Activated CD4-positive, alpha-beta memory T cell treated with anti-CD3 and anti-CD28 coated beads for 36 hours (primary cell): ENCODE measurements at places on chromosomes 2 and 18. TPM values are rescaled to one million over a fixed set of nuclear protein-coding genes. Genes with fewer than 3 reads are reported as not detected.

AKAIN1 gene
- total RNA-seq, result not detected

SERPINB13 gene
- total RNA-seq, result not detected

DNAJC5G gene
- not detected for total RNA-seq

- DNase-seq, result no peak
- H3K4me3 ChIP-seq, result no peak overlapping the region
- no peaks in the 10 kb centered on the region for H3K36me3 ChIP-seq
- H3K27ac ChIP-seq, result no peak overlapping the region
- H3K4me1 ChIP-seq, result no peaks in the 10 kb centered on the region
Measured at GRCh38 chr2:14257801-14258507, 374.6 kb upstream of the LRATD1 start.

DNA sequence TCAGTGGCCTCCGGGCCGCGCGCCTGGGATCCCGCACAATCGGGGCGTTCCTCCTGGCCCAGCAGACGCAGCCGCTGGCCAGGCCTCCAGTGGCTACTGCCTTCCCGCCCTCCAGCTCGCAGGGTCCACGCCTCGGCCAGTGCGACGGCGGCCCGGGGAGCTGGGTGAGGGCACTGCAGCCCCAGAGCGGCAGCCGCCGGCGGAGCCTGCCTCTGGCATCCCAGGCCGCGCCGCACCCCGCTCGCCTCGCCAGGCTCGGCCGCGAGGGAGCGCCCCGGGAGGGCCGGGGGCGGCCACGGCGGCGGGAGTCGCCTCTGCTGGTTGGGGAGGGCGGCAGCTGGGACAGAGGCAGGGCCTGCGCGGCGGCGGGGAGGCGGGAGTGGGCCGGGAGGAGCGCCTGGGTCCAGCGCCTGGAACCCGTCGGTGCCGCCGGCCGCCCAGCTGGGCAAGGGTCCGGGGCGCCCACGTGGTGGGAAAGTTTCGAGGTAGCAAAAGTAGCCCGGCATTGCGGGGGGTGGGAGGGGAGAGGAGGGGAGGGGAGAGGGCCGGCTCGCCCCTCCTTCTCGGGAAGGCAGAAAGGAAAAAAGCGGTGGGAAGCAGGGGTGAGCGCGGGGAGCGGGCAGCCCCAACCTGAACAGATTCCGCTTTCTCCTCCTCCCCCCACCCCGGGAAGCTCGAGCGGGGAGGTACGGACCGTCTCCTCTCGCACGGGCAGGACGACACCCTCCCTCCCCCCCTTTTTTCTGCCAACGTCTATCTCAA lies 1.5 kb upstream of the INHBB start:
- no peak overlapping the region for H3K27ac ChIP-seq
- no peaks in the 10 kb centered on the region for H3K36me3 ChIP-seq
- H3K4me3 ChIP-seq, result no peak overlapping the region
- H3K27me3 ChIP-seq, result peaks cover 54% of the 10 kb centered on the region

DNA sequence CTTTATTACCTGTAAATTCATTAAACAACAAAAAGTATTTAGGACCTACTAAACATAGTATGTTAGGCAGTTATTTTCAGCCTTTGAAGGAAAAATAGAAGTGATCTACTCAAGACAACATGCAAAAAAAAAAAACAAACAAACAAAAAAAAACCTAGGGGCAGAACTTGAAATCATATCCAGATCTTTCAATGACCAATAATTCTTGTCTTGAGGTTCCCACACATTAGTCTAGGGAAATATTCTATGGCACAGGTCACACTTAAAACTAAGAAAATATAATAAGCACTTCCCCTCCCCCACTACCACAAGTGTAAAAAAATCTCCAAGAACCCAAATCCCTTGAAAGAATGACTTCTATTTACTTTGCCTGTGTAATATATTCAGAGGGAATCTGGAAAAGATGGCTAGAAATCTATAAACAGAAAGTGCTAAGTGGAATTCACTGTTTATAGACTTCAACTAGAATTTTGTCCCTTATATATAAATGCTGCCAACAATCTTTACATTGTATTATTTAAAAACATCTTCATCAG lies 3.5 kb downstream of the PELI1 start:
- H3K4me3 ChIP-seq, result peak overlapping the region; percentile 62
- peaks cover 57% of the 10 kb centered on the region for H3K4me1 ChIP-seq
- no peaks in the 10 kb centered on the region for H3K27me3 ChIP-seq
- peak overlapping the region; percentile 65 for H3K27ac ChIP-seq

DNA sequence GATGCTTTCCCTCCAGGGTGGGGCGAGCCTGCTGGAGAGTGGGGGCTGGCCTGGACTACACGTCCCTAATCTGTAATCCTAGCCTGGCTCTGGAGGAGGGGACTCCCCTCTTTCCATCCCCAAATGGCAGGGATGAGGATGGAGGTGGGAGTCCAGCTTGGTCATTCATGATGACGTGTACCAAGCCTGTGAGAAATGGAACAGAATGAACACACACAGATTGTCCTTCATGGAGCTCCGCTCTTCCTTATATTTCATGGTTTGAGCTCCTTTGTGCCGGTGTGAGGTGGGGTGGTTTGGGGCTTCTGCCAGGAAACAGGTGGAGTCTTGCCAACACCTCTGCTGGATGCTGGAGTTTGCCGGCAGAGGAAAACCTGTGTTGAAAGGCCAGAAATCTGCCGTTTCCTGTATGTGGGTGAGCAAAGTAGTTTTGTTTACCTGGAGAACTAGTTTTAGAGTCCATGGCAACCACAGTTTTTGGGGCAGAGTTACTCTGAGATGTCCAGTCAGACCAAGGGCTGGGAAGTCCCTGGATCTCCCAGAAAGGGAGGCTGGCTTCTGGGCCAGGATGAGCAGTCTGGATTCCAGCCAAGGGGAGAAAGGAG lies 417.6 kb upstream of the MEX3C start:
- no peak overlapping the region for H3K27ac ChIP-seq
- no peaks in the 10 kb centered on the region for H3K36me3 ChIP-seq
- DNase-seq, result no peak
- no peak overlapping the region for H3K4me3 ChIP-seq

GRCh38 chr2:237254911-237255578 lies 158.9 kb downstream of the COL6A3 start:
- no peak overlapping the region for H3K27ac ChIP-seq
- H3K4me1 ChIP-seq, result peaks cover 2% of the 10 kb centered on the region
- no peak for DNase-seq
- peaks cover 17% of the 10 kb centered on the region for H3K27me3 ChIP-seq

DNA sequence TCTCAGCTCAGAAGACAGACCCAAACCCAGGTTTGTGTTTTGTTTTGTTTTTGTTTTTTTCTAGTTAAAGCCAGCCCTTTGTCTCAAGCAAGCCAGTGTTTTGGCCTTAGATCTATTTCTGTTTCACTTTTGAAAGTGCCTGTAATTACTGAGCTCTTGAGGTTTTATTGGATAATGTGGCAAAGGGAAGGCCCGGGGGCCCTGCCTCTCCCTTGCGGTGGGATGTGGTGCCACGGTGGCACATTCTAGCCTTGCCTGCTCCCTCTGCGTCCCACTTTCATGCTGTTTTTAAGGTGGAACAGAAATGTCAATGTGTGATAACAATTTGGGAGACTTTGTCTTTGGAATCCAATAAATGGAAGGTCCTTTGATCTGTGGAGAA lies 2.5 kb downstream of the HPCAL1 start:
- peak overlapping the region; percentile 99 for H3K4me3 ChIP-seq
- H3K36me3 ChIP-seq, result peaks cover 2% of the 10 kb centered on the region
- H3K4me1 ChIP-seq, result peaks cover 68% of the 10 kb centered on the region
- H3K27ac ChIP-seq, result peak overlapping the region; percentile 43
- peak; percentile 81 for DNase-seq
- no peaks in the 10 kb centered on the region for H3K27me3 ChIP-seq

GRCh38 chr18:77137851-77138250 lies 5.3 kb upstream of the MBP start:
- peaks cover 9% of the 10 kb centered on the region for H3K36me3 ChIP-seq
- no peak overlapping the region for H3K27ac ChIP-seq
- peaks cover 44% of the 10 kb centered on the region for H3K4me1 ChIP-seq
- no peaks in the 10 kb centered on the region for H3K27me3 ChIP-seq
- no peak overlapping the region for H3K4me3 ChIP-seq

DNA sequence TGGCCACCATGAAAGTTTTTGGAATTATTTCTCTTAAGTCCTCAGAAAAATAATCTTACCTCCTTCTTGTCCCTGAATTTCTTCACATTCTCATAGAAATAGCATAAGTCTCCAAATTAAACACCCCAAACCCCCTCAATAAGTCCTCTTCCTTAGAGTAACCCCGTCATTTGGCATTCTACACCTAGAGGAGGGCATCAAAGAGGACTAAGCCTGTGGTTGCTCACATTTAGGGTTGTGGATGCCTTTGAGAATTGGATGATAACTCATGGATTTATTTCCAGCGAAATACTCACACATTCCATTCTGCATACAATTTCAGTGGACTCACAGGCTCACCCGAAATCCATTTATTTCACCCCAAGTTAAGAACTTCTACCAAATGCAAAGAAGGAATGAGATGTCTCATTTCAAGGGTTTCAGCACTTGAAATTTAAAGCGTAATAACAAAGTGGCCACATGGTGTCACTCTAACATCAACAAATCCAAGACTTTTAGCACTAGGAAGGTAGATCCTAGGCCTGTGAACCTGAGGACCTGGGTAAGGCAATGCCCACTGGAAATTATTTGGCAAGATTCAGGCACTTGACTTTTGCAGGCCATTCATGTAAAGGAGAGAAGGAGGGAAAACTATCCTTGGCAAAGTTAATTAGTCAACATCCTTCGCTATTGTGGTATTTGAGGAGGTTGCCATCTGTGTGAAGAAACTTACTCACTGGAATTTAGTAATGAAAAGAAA lies 24.6 kb downstream of the DYTN start:
- DNase-seq, result no peak
- H3K27ac ChIP-seq, result no peak overlapping the region
- H3K4me1 ChIP-seq, result peaks cover 3% of the 10 kb centered on the region
- no peaks in the 10 kb centered on the region for H3K27me3 ChIP-seq
- no peaks in the 10 kb centered on the region for H3K36me3 ChIP-seq

DNA sequence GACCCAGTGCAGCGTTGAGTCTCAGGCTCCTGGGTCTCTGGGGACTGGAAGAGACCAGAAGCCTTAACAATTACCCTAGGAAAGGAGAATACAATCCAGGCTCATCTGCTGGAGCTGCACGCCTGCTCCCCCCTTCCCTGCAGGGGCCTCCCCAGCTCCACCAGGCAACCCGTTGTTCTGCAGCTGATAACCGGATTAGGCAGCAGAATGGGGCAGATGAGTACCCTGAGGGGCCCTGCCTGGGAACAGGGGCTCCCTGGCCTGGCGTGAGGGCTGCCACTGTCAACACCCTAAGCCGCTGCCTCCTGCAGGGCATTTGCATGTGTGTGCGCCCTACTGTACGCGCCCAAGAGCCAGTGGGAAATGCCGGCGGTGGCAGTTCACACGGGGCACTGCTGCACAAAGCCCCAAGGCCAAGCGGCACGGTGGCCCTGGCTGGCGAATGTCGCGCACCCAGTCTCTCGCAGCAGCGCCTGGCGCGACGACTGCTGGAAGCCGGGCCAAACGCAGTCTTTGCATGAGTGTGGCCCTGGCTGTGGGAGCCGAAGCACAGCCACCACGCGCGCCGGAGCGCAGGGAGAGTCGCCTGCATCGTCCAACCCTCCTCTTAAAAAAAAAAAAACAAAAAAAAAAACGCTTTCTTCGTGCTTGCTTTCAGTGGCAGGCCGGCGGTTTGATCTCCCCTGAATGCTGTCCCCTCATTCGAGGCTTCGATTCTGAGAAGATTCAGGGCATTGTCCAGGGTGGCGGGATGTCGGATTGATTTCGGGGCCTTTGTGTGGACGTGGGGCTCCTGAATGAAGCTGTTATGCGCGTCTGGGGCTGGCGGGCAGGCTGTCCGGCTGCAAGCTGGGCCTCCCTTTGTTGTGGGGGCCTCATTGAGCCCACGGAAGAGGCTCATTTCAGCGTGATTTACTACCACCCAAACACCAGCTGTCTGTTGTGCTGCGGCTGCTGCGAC lies 63.8 kb downstream of the SETBP1 start:
- DNase-seq, result no peak
- H3K27ac ChIP-seq, result no peak overlapping the region
- H3K4me3 ChIP-seq, result no peak overlapping the region
- peaks cover 12% of the 10 kb centered on the region for H3K27me3 ChIP-seq

- no peaks in the 10 kb centered on the region for H3K27me3 ChIP-seq
- peaks cover 4% of the 10 kb centered on the region for H3K4me1 ChIP-seq
- H3K36me3 ChIP-seq, result no peaks in the 10 kb centered on the region
- H3K27ac ChIP-seq, result no peak overlapping the region
Measured at GRCh38 chr2:55151733-55152433, 80.2 kb downstream of the CLHC1 start.

DNA sequence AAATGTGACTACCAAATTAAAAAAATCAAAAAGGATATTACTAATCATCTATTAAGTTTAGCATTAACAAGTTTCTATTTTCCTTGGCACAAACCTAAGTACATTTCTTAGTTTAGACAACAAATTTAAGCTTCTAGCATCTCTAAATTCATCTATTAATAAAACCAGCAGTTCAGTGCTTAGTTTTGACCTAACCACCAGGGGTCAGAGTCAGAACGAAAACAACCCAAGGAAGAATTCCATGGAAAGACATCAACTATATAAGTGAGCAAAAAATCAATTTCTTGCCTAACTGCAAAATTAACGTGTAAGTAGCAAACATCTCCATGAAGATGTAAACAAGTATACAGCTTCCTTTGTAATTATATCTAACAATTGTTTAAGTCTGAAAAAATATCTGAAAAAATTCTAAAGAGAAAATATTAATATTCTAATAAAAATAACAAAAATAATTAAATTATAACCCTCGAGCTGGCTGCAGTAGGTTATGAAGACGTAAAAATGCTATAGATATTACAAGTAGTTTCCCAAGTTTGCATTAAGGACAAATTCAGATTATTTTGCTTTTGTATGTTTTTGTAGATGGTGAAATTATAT lies 83.7 kb downstream of the CERKL start:
- no peak overlapping the region for H3K27ac ChIP-seq
- no peaks in the 10 kb centered on the region for H3K27me3 ChIP-seq
- no peak overlapping the region for H3K4me3 ChIP-seq
- H3K4me1 ChIP-seq, result no peaks in the 10 kb centered on the region
- H3K36me3 ChIP-seq, result no peaks in the 10 kb centered on the region

- H3K27me3 ChIP-seq, result no peaks in the 10 kb centered on the region
- H3K4me3 ChIP-seq, result peak overlapping the region; percentile 36
- H3K4me1 ChIP-seq, result peaks cover 85% of the 10 kb centered on the region
- H3K36me3 ChIP-seq, result peaks cover 5% of the 10 kb centered on the region
Measured at GRCh38 chr2:54570925-54571694, 115.0 kb downstream of the SPTBN1 start.

DNA sequence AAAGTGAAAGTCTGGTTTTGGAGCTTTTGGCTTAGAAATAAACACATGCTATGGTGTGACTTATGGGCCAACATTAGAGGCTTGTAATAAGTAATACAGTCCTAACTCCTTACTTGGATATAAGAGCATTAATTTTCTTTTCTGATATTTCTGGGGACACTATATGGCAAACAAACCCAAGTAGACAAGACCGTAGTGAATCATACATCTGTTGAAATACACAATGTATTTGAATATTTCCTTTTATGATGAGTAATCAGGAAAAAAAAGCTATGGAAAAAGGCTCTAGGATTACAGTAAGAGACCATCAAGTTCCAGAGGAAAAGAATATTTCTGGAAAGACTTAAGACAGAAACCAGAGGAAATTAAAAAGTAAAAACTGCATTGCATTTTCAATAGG lies 146.0 kb upstream of the CYP26B1 start:
- H3K36me3 ChIP-seq, result no peaks in the 10 kb centered on the region
- H3K4me3 ChIP-seq, result no peak overlapping the region
- no peak for DNase-seq
- no peak overlapping the region for H3K27ac ChIP-seq
